ENCODE measurements at places on chromosomes 2 and 18. TPM values are rescaled to one million over a fixed set of nuclear protein-coding genes. Genes with fewer than 3 reads are reported as not detected.

DNA sequence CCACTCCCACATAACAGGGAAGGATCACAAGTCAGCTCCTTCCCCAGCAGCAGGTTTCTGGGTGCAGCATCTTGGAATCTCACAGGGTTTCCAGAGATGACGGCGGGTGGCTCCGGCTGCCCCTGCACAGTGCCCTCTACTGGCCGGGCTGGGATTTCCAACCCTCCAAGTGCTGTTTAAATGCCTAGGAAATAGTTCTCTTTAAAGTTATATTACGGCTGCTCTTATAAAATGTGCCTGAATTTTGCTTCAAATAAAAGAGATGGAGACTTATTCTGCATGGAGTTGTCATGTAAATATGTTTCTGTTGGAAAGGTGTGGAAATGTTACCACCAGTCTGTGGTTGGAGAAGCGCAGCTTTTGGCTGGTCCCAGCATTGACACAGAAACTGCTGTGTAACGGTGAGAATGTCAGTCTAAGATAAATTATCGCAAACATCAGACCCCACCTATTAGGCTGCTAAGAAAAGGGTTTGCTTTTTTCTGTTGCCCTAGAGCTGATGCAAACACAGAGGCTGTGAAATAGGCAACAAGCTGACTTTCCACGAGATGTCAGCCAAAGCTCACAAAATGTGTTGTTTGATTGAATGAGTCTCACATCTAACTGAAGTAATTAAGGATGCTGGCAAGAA is 3.3 kb upstream of the HJURP start:
- no peak for DNase-seq

The SIGLEC15 gene
- total RNA-seq: 4.7 TPM

GRCh38 chr2:112623913-112624777 is 21.6 kb upstream of the SLC20A1 start:
- DNase-seq: no peak

DNA sequence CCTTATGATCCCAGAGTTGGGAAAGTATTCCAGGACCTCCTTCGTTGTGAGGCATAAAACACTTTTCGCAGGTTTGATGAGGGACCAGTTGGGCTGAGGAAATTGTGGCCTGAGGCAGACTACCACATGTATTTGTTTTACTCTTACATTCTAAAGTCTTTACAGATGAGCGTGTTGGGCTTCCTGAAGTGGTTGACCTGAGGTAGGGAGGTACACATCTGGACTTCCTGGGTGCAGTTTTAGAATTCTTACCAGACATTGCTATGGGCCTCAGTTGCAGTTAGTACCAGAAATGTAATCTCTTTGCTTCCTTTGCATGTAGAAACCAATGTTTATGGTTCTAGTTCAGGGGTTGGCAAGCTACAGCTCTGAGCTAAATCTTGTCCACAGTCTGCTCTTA is 48.7 kb downstream of the COA5 start:
- DNase-seq: no peak

- no peak for DNase-seq
Measured at GRCh38 chr2:108304975-108305374, 16.3 kb downstream of the SULT1C2 start.

The SCYGR4 gene
- not detected for total RNA-seq

- no peak for DNase-seq
Measured at GRCh38 chr18:45801416-45802004, 24.0 kb upstream of the SIGLEC15 start.

DNA sequence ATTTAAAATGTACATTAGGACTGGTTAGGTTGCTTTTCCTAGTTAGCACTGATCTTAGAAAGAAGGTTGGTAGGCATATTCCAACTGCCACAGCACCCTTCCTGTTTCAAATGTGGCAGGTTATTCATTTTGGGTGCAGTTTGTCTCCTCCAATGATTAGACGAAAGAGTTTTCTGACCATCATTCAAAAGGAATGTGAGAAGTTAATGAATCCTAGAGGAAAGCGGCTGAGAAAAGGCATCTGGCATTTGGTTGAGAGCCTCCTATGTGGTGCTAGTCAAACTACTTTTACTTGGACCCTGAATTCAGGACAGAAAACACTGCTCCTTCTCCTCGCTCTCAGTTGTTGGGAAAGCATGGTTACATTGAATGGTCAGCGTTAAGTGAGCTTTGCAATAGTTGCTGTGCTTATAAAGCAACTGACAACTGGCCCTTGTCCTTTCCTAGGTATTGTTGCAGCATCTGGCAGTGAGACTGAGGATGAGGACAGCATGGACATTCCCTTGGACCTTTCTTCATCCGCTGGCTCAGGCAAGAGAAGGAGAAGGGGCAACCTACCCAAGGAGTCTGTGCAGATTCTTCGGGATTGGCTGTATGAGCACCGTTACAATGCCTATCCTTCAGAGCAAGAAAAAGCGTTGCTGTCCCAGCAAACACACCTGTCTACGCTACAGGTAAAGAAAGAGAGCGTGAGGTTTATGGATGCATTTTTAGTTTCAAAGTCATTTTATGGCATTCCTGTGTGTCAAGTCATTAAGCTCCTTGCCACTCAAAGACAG is 6.1 kb downstream of the TGIF1 start:
- no peak for DNase-seq

- DNase-seq: peak; percentile 20
Measured at GRCh38 chr2:131076707-131077106, 16.6 kb downstream of the FAM168B start.

DNA sequence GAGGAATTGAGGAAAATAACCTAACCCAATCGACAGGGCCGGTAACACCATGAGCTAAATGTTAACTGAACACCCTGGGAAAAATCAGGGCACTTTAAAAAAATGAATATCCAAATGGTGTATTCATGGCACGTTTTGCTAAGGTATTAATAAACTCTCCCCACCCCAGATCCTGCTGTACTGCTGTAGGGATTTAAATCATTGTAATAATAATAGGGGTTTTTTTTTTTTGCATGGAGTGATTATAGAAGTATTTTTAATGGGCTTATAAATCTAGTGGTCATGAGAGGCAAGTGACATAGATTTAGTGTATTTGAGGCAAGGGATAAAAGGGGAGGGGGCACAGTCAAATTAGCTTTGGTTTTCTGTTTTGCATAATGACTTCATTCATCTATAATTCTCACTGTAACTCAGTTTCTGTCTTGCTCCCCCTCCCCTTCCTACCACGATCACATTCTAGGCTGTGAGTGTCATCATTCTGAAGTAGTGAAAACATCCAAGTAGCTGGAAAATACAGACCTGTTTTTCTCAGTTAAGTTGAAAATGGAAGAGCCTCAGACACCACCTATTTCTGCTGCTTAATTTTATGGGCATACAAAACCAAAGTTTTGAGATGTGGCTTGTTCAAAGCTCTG is 18.2 kb upstream of the MGAT5 start:
- DNase-seq: no peak

DNA sequence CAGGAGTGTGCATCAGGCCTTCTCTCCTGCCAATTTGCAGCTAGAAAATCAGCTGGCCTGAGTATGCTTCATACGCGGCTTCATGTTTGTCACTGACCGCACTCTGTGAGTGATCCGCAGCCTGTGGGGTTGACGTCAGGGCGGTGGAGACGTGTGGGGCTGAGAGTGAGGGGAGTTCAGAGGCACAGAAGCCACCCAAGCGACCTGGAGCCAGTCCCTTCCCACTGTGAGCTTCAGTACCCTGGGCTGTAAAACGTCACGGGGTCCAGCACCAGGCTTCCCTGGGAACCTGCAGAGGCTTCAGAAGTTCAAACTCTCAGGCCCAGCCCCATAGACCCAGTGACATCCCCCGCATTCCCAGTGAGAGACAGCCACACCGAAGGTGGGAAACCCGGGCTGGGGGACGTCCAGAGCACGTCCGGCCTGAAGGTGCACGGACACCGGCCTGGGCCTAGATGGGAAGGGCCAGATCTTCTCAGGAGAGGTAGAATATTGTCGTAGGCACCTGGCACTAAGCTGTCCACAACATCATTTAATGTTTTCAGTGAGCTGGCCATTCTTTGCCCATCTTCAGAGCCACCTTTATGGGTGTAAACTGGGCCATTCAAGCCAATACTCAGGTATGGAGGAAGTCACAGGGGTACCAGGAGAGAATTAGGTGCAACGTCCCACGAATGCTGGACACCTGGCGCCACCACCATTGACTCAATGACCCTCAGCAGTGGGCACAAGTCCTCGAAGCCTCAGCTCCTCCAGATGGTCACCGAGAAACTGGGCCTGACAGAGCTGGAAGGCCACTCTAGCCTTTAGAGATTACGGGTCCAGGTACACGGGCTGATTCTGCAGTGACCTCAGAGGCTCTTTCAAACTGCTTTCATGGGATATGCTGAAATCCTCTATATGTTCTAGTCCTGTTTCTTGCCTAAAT is 235.6 kb upstream of the MYT1L start:
- no peak for DNase-seq

DNA sequence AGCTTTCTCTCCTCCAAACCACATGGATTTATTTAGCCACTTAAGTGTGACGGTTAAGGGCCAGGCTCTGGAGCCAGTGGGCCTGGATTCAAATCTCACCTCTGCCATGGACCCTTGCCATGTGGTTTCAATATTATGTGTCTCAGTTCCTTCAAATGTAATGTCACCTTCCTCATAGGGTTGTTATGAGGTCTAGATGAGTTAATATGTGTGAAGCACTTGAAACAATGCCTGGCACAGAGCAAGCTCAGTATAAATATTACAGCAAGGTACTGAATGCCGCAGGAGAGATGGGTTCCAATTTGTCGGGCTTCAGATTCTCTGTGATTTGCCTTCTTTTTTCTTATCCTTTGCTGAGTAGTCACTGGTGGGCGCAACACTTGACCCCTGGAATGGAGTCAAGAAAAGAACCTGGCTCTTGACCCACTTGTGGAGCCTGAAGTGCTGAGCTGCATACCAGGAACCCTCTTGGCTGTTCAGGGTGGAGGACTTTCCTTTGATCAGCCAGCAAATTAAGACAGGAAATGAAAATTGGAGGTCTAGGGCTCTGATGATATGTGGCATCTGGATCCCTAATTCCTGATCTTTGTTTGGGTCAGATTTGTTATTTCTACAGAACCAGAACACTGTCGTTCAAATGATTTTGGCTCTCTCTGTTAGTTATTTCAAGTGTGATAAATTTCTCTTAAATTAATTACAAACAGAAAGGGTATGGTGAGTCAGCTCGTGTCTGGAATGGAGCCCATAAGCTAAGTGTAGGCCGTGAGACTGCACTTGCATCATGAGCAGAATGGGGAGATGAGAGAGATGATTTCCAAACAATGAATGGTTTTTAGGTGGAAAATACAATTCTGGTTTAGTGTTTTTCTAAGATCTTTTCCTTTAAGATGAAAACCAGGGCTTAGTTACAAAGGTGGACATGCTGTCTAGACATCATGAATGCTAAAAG is 293.0 kb downstream of the KCNS3 start:
- DNase-seq: no peak

The TOGARAM2 gene
- 3.5 TPM for total RNA-seq

The SERPINB4 gene
- not detected for total RNA-seq

- DNase-seq: no peak
Measured at GRCh38 chr18:47417807-47418206, 166.3 kb upstream of the SKOR2 start.

The SLC5A7 gene
- 0.20 TPM for total RNA-seq

DNA sequence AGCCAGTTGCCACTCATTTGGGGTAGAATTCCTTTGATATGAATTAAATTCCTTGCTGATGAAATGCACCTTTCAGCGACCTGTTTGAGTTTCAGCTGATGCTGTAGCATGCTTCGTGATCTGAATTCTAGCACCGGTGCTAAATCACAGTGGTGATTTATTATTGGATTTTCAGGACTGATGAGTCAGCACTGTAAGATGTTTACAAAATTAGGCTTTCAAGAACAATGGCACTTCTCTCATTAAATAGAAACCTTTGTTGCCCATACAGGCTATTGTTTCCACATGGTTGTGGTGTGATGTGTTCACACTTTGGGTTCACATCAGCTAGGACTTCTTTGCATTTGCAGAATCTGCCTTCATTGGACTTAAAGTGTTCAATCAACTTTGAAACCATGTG is 687.7 kb downstream of the ARHGAP15 start:
- no peak for DNase-seq

DNA sequence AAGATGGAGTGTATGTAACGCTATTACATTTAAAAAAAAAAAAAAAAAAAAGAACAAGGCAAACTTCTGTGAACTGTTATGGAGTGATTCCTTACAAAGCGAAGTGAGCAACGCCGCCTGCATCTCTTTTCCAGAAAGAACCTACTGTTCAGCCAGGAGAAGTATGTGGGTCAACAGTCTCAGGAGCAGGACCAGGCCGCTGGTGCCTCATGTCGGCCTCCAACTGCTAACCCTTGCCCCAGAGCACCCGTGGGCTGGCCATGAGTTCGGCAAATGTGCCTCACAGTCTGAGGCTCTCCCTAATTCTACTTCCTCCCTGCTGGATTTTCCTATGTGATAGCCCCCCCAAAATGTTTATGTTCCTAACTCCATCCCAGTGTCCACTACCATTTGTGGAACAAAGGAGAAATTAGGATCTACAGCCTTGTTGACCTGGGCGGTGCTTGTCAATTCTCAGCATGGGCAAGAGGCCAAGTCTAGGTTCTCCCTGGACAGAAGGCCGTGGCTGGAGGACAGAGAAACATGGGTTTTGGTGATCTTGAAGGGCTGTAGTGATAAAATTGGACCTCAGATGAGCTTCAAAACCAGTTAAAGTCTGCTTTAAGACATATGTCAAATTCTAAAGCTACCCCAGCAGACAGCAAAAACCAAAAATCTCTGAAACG is 15.9 kb downstream of the FAM168B start:
- no peak for DNase-seq

DNA sequence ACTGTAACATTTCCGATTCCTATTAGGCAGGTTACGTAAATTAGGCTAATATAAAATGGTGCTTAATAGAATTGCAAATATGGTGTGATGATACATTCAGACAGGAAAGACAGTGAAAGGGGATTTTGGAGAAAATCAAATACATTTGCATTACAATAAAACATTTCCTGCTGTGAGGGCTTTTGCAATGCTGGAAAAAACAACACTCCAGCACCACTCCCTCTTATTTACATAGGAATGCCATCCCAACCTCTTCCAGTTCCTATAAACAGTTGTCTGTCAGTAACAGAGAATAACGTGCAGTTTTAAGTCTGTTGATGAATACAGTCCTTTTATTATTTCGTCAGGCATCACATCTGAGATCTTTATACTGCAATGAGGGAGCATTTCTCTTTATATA is 298.8 kb upstream of the FANCL start:
- no peak for DNase-seq

- no peak for DNase-seq
Measured at GRCh38 chr2:152171718-152172117, 3.8 kb downstream of the STAM2 start.

DNA sequence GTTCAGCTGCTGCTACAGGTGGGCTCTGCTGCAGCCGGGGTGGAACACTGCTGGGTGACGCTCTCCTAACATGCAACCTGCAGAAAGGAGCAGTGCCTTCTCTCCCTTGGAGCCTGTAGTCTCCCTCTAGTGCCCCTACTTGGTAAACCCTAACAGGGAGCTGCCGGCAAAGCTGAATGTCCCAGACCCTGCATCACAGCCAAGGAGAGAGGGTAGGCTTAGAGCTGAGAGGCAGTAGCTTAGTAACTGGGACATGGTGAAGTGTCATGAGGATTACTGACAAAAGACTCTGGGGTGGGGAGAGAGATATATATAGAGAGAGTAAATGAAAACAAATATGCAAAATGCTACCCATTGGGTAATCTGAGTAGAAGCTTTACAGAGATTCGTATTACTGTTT is 9.9 kb downstream of the NCAPH start:
- no peak for DNase-seq

Measured in mucosa of gallbladder (tissue), 1 donor.